Activated naive CD4-positive, alpha-beta T cell treated with Interleukin-2 at 50 U/mL for 16 hours (primary cell): ENCODE measurements at places on chromosomes 7 and 10.
A peak's percentile ranks its signal among the peaks of the same experiment; 100 is the strongest.

- no peak for DNase-seq
Observed at GRCh38 chr10:75987616-75988015, 556.2 kb downstream of the LRMDA start.

DNA sequence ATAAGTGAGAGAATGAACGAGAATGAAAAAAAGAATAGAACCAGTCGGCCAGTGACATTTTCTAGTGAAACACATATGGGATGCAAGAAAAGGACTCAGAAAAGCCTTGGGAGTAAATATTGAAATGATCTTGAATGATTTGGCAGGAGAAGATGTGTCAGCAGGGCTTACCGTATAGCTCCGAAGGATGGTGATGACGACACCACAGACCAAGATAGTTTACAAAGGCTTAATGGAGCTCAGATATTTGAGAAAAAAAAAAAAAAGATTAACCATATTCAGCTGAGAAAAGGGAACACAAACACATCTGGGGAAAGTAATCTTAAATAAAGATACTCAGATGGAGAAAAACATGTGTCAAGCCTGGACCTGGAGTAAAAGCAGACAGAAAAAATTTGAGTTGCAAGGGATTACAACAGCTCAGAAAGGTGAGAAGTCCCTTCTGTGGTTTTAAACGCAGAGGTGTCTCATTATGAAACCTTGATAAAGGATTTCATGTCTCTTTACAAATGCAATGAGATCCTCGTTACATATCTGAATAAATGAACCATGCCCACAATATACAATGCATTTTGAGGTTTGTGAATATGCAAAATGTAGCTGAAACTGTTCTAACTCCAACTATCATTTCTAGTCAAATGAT, 36.0 kb downstream of the DNAJB9 start:
- no peak for DNase-seq

GRCh38 chr10:43795639-43796038, 147.0 kb upstream of the ZNF32 start:
- no peak for DNase-seq

- DNase-seq = peak; percentile 23
Observed at GRCh38 chr7:151087245-151088018, 1.2 kb downstream of the AGAP3 start.

GRCh38 chr7:23955145-23955544, 245.1 kb downstream of the STK31 start:
- no peak for DNase-seq

DNA sequence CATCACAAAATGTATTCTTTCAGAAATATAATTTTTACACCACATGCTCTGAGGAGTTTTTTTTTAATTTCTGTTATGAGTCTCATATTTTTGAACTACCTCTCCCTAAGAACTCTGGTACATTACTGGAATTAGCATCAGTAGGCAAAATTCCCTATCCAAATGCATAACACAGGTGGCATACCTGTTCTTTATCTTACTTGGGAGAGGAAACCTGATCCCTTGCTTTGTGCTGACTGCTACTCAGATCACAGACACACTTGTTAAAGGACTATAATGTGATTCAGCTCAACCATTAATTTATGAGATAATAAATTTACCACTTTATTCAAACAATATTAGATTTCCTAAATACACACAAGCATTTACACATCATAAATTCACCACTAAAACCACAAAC, 617.2 kb downstream of the GRM8 start:
- DNase-seq = no peak

DNA sequence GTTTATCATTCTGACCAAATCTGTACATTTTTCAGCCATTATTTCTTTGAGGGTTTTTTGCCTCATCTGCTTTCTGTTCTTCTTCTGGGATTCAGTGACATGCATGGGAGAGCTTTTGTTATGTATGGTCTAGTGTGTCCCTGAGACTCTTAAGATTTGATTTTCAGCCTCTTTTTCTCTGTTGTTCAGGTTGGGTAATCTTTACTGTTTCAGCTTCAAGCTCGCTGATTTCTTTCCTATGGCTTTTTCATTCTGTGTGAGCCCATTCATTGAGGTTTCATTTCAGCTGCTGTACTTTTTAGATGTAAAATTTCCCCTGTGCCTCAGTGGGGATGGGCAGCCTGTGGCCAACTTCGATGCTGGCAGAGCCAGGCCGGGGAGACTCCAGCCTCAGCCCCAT, 38.1 kb downstream of the FOXK1 start:
- no peak for DNase-seq

- DNase-seq = no peak
Observed at GRCh38 chr7:107694386-107694785, 33.8 kb downstream of the SLC26A4 start.

DNA sequence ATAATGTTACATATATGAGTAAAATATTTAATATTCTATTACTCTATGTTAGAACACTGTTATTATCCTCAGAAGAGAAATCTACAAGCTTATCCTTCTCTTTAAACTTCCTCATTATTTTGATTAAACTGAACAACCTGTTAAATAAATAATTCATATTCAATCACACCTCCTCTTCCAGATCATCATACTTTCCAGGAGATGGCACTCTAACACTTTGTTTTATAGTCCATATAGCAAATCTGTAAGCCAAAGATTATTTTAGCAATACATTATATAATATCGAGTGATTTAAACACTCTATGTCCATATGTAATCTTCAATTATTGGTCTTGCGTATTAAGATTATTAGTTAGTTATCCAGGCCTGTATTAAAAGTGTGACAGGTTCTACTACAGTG, 694.1 kb downstream of the ANKRD7 start:
- no peak for DNase-seq

DNA sequence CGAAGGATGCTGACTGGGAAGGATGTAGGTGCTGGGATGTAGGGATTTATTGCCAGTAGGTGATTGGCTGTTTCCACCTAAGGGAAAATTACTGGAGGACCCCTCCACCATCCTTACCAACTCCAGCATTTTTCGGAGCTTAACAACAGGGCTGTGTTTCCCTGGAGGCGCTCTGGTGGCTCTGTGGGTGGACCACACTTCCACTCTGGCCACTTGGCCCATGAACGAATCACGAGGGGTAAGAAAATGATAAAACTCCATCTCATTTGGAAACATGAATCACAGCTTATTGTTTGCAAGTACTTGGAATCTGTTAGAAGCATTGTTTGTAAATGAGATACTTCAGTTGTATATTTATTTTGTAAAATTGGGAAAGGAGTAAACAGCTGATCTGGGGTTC, 3.0 kb downstream of the DOCK1 start:
- no peak for DNase-seq

DNA sequence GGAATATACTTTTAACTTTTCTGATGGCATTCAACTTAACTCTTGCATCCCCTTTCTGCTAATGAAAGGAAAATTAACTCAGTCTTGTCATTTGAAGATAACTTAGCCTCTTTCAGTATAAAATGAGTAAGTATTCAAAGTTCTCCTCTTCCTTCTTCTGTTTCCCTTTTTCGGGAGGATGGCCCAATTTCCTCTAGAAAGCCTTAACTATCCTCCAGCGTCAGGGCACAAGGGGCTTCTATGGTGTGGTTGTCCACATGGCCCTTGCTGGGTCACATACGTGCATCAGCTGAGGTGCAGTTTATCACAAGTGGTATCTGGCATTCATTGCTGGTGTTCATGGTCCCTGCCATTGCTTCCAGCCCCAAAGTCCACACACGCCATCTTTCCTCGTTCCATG, 17.8 kb upstream of the GSAP start:
- DNase-seq = no peak

GRCh38 chr10:61784354-61785133, 117.0 kb upstream of the ARID5B start:
- peak; percentile 59 for DNase-seq

DNA sequence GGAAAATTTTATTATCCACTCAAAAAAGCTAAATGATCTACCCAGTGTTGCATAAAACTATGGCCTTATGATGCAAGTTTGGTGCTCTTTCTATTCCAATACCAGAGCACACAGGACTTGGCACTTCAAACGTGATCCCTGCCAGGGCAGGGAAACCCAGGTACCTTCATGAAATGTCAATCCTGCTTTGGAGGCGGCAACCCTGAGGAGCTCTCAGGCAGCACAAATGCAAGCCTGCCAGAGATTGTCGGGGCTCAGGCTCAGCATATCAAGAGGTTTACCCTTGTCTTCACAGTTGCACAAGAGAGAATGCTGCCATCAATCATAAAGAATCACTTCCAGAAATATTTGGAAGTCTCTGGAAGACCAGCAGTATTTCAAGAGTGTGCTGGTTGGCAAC, 151.5 kb downstream of the GLI3 start:
- DNase-seq = no peak
